NCI-H510A treated with DMSO at 0.1 percent for 48 hours (cell line): ENCODE measurements at places on chromosomes 7 and 10.

DNA sequence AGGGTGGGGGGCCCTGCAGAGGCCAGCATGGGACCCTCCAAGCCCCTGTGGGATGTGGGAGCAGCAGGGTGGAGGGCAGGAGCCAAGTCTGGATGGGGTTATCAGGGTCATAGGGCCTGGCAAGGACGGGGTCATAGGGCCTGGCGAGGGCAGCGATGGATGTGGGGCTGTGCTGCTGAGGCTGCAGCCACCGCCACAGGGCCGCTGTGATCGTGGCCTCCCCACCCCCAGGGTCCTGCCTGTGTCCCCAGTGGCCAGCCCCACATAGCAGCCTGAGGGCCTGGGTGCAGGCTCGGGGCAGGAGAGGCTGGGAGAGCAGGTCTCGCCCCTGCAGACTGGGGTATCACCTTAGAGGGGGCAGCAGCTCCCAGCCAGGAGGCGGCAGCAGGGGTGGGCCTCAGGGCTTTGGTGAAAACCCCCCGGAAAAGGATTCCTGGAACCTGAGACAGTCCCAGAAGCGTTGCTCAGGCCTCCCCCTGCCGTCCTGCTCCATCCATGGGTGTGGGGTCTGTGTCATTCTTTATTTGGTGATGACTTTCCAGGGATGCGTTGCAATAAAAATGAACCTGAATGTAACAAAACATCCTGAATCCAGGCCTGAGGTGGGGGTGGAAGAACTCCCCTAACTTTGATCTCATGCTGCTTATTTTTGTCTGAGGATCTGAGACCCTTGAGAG lies 107.3 kb upstream of the SHH start:
- DNase-seq, result no peak

GRCh38 chr10:16184096-16184597 lies 252.7 kb upstream of the PTER start:
- DNase-seq, result no peak

GRCh38 chr10:110363572-110364411 lies 59.1 kb upstream of the SMNDC1 start:
- no peak for DNase-seq

GRCh38 chr10:10865913-10866312 lies 151.8 kb upstream of the CELF2 start:
- no peak for DNase-seq

- no peak for DNase-seq
Observed at GRCh38 chr10:120017733-120018417, 125.3 kb downstream of the SEC23IP start.

DNA sequence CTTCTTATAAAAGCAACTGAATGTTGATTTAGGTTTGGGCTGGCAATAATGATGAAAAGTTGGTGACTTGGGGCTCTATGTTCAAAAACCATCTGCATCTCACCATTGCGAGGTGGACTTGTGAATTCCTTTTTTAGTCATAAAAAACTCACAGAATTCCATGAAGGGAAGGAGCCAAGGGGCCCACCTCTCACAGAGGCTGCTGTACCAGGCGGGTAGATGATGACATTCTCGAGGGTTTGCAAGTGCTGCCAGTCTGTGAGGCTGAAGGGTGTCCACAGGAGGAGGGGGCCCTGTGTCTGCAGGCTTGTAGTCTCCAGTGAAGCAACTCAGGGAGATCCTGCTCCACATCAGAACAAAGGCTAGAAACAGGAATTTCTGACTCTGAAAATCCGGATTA lies 195.5 kb upstream of the ZNF32 start:
- DNase-seq, result no peak

GRCh38 chr7:87151729-87152111 lies 533 bp upstream of the DMTF1 start:
- peak; percentile 57 for DNase-seq

DNA sequence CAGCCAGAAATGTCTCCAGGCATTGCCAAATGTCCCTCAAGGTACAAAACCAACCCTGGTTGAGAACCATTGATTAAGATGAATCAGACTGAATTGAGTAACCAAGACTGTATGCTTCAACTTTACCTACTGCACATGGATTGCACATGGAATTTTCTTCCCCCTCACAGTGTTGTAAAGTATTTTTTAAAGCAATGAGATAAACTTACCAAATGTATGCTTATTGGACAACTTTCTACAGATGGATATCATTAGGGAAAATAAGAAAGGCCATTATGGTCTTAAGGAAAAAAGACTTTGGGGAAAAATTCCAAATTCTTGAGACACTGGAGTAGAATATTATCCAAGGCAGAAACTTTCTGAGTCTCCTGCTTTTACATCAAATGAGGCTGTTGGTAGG lies 20.9 kb upstream of the MTPN start:
- no peak for DNase-seq

GRCh38 chr7:80883154-80884025 lies 35.5 kb downstream of the SEMA3C start:
- no peak for DNase-seq

- DNase-seq, result no peak
Observed at GRCh38 chr7:24831240-24831639, 74.0 kb upstream of the GSDME start.

- DNase-seq, result no peak
Observed at GRCh38 chr10:88243836-88244730, 339.0 kb downstream of the RNLS start.

- peak; percentile 14 for DNase-seq
Observed at GRCh38 chr7:129728875-129729467, 117.5 kb downstream of the NRF1 start.

DNA sequence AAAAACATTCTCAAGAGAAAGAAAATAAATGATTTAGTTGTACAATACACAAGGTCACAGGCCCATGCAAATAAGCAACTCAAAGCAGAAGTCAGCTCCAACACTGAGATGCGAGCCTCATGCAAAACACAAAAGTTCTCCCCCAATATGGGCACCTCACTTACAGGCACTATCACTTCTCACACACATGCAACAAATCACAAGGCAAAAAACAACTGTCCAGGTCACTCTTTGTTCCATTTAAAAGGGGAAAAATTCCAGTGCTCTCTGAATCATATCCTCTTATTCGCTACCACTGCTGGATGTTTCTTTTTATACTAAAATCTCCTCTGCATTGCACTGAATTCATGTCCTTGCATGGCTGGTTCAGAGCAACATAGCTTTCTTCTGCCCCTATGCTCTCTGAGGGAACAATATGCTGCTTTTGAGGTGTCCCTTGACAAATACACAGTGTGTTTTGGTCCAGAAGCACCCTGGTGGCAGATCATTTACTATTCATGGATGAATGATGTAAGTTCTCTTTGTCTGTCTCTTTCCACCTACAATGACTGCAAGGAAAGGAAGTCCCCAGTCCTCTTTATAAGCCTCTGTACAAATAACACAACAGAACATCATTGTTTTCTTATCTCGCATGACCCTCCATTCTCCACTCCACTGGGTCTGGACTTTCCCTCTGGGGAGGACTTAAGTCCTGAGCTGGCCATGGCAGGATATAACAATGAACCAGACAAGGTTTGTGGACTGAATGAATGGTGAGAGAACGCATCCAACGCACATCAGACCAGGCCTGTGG lies 85.4 kb upstream of the GSDME start:
- DNase-seq, result peak; percentile 47

DNA sequence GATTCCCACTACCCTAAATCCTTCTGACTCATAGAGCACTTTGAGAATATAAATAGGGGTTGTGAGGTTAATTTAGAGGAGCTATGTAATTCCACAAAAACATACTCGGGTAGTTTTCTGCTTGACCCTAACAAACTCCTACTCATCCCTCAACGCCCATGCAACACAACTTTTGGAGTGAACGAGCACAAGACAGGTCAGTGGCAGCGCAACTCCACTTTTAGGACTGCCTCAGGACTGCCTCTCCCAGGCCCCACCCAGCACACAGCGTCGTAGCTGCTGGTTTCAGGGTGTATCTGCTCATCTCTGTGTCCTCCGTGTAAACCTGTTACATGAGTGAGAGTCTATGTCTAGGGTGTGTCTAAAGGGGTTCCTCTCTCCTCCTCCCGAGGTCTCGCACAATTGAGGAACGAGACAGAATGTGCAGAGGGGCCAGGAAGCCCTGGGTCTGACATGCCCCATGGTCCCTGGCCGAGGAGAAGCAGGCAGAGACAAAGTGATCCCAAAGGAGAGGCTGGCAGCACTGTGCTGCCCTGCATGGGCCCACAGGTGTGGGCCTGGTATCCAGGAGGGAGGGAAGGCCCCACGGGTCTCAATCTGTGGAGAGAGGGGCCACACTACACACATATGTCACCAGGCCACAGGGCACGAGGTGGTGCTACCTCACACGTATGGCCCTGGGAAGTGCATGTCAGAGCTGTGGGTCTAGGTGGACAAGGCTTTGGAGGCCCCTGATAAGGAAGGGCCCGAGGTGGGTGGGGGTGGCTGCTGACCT lies 45.5 kb downstream of the CAMK2B start:
- DNase-seq, result no peak

- no peak for DNase-seq
Observed at GRCh38 chr10:76935941-76936613, 701.5 kb downstream of the KCNMA1 start.

DNA sequence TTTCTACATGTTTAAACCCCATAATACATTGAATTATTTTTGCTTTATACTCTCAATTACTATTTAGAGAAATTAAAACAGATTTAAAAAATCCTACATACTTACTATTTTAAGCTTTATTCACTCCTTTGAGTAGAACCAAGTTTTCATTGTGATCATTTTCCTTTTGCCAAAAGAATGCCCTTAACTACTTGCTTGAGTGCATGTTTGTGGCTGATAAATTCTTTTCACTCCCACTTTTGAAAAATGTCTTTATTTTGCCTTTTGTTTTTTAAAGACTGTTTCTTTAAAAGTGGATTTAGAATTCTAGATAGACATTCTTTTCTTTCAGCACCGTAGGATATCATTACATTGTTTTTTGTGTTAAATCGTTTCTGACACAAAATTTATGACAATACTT lies 22.3 kb upstream of the AGR3 start:
- DNase-seq, result no peak

DNA sequence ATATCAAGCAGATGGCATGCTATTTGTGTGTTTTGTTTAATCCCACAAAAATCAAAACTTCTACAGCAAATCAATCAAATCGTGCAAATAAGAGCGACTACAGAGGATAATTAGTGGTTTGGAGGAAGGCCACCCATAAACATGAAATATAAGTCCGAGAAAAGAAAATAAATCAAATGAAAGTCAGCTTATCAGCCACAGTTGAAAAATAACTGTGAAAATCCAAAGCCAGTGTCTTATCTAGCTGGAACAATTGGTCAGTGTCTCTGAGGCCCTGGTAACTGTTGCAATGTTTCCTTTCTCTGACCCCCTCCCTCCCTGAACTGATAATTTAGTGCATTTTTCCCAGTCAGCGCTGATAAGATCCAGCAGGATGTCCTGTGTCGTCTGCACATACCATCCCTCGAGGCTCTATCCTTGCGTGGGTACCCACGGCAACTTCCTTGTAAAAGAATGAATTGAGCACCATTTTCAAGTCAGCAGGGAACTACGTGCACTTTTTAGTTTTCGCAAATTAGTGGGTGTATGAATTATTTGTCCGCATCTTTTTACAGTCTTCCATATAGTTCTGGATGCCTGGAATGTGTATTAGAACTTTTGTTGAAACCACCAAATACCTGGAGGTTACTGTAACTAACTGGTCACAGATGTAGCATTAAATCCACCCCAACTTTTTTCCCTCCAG lies 10.8 kb upstream of the JCAD start:
- DNase-seq, result no peak

- DNase-seq, result no peak
Observed at GRCh38 chr10:112938808-112939482, 11.1 kb upstream of the TCF7L2 start.

DNA sequence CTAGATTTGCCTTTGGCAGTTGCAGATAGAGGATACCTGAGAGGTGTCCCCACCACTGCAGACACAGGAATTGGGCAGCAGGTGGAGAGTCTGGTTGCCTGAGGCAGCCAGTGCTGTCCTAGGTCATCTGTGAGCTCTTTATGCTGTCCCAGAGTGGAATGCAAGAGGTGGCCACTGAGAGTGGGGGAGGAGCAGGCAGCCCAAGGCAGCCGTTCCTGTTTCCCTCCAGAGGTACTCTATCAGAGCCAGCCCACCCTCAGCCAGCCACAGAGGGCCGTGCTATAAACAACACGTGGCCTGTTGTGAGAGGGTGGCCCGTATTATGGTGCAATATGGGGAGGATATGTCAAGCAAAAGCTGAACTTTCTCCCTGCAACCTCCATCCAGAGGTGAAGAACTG lies 8.5 kb downstream of the LRRC18 start:
- DNase-seq, result no peak

DNA sequence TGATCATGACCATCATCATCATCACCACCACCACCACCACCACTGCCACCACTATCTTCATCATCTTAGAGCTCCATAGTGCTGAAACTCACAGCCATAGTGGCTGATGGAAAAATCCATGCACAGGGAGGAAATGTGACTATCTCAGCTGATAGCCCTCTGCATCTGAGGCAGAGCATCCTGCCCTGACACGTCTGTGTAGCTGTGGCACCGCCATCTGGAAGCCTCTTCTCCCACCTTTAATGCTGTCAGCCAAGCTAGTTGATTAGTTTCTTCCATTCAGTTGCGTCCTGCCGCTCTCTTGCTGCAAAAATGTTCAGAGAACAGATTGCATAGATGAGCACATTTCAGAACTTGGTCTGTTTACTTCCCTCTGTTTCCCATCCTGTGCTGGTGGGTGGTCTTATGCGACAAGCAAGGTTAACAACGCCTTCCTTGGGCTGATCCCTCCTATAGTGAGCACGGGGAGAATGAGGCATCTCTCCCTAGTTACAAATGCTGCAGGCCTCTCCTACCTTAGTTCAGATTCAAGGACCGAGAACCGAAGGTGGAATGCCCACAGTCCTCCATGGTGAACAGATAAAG lies 478.6 kb downstream of the PLXNA4 start:
- DNase-seq, result no peak

GRCh38 chr10:63527401-63527800 lies 6.2 kb downstream of the REEP3 start:
- DNase-seq, result no peak

DNA sequence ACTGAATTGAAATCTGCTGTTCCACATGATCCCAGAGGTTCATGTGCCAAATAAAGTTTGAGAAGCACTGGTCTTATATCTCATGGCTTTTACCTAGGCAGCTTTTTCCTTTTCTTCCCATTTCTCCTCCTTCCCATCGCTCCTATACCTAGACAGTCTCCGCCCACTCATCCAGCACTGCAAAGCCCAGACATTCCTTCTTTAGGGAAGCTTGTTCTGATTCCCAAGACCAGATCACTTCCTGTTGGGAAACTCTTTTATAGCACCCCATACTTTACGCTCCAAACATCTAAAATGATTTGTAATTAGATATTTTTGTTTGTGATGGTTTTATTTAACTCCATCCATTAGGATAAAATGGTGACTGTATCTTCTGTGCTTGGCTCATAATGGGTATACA lies 75.9 kb downstream of the BMPER start:
- no peak for DNase-seq

DNA sequence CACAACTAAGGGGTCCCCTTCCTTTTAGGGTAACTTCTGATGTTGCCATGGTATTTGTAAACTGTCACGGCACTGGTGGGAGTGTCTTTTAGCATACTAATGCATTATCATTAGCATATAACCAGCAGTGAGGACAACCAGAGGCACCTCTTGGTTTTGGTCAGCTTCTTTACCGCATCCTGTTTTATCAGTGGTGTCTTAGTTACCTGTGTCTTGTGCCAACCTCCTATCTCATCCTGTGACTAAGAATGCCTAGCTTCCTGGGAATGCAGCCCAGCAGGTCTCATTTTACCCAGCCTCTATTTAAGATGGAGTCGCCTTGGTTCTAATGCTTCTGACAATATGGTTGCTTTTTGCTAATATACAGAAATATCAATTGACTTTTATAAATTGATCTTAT lies 54.9 kb downstream of the AHCYL2 start:
- DNase-seq, result no peak

GRCh38 chr7:131562941-131563340 lies 6.5 kb upstream of the PODXL start:
- no peak for DNase-seq
